ENCODE measurements at places on chromosomes 3 and 15.

GRCh38 chr3:62723914-62724217 is 151.3 kb downstream of the CADPS start:
- DNase-seq, result no peak

DNA sequence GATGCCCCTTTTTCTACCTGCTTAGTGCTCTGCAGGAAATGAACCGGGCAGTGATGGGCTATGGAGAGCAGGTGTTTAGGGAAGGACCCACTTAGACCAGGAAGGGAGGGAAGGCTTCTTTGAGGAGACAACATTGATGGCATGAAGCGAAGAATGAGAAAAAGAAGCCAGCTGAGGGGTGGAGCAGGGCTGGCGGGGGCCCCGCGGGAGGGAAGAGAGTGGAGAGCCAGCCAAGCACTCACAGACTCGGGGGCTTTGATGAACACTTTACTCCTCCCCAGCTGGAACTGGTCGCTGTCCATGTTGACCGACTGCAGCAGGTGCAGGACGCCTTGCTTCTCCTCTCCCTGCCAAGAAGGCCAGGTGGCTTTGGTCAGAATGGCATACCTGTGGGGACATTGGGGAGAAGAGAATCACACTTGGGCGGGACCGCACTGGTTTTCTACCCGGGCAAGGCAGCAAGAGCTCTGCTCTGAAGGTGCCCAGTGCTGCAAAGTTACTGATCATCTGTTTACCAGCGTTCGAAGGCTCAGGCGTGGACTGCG is 28.4 kb upstream of the LDHAL6B start:
- DNase-seq, result peak; percentile 54

GRCh38 chr3:195892105-195893043 is 16.0 kb downstream of the TNK2 start:
- no peak for DNase-seq

- no peak for DNase-seq
Measured at GRCh38 chr15:55555089-55555488, 33.1 kb downstream of the PYGO1 start.

- DNase-seq, result no peak
Measured at GRCh38 chr15:44340410-44340809, 51.9 kb downstream of the GOLM2 start.

DNA sequence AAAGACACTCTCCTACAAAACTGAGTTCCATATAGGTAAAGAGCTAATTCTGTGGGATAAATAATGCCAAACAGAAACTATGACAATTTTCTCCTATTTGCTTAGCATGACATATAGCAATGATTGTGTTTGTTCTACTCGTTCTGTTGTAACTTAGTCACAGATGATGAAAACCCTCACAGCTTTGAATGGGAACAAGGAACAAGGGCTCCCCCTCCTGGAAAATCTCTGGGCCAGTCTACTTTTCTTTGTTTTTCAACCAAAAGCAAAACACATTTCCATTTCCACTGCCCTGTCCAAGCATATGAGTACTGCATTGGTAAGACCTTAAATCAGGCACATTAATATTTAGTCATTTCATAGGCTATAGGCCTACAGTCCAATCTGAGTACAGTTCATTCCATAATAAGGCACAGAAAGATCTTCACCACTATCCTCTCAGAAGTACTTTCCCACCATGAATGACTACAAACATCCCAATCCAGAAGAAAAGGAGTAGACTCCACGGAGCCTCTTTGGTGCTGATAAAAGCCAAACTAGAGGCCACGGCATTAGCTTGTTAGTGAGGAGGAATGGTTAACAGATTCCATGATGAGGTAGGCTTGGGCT is 67.1 kb downstream of the ATP8B4 start:
- DNase-seq, result peak; percentile 24

GRCh38 chr15:95795386-95795785 is 535.1 kb upstream of the NR2F2 start:
- DNase-seq, result no peak

DNA sequence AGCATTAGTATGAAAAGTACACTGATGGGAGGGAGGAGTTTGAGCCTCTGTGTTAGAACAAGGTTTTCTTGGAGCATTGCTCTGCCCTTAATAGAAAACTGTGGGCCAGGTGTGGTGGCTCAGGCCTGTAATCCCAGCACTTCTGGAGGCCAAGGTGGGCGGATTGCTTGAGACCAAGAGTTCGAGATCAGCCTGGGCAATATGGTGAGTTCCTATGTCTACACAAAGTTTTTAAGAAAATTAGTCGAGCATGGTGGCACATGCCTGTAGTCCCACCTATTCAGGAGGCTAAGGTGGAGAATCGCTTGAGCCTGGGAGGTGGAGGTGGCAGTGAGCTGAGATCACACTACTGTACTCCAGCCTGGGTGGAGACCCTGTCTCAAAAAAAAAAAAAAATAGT is 103.7 kb downstream of the ATP10A start:
- DNase-seq, result no peak

DNA sequence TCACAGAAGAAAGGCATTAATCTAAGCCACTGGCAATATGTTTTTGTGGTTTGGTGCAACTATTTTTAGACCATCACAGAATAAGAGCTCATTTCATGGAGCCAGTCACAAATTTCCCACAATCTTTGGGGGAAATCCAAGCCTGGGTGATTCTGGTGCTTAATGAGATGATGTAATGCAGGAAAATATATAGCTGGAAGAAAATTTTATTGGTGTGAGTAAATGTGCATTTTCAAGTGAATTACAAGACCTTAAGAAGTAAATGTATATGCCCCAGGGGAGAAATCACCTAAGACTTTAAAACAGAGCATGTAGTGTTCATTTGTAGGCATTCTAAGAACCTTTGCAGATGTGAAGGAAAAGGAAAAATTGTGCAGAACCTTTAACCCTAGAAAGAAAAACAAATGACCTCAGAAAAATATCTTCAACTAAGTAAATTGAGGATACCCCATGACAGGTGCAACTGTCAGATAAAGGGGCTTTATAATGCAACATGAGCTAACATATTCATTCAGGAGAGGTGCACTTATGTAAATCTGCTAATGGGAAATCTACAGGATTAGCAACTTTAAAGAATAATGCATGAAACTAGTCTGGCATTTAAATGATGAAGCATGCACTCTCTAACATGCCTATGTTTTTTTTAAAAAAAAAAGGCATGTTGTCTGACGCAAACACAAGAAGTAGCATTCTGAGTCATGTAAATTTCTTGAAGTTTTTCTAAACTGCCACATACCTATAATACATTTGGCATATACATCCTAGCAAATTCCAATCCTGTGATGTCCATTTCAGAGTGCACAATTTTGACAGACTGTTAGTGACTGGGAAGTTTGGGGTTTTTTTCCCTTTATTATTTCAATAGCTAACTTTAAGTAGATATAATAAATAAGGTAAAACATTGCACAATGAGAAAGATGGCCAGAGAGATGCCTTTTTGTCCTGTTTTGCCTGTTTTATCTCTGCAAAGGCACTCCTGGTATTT is 105.1 kb downstream of the MEX3B start:
- no peak for DNase-seq

GRCh38 chr3:13138833-13139145 is 65.6 kb upstream of the IQSEC1 start:
- no peak for DNase-seq

GRCh38 chr15:34818526-34818925 is 23.2 kb upstream of the ACTC1 start:
- DNase-seq, result no peak

DNA sequence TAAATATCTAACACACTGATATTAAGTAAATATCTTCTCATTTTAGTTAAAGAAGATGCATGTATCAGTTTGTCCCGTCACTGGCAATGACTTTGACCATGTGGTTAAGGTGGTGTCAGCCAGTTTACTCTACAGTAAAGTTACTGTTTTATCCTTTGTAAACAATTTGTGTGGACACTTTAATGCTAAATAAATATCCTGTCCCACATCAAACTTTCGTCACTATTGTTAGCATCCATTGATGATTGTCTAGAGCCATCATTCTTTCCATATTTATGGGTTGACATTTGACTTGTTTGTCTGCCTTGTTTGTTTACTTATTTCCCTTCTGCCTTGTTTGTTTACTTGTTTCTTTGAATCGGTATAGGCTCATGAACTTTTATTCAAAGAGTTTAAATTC is 11.0 kb upstream of the GPD1L start:
- DNase-seq, result no peak

GRCh38 chr3:182821221-182821981 is 28.1 kb downstream of the ATP11B start:
- no peak for DNase-seq

- DNase-seq, result no peak
Measured at GRCh38 chr3:115341208-115341607, 194.1 kb upstream of the ZBTB20 start.

DNA sequence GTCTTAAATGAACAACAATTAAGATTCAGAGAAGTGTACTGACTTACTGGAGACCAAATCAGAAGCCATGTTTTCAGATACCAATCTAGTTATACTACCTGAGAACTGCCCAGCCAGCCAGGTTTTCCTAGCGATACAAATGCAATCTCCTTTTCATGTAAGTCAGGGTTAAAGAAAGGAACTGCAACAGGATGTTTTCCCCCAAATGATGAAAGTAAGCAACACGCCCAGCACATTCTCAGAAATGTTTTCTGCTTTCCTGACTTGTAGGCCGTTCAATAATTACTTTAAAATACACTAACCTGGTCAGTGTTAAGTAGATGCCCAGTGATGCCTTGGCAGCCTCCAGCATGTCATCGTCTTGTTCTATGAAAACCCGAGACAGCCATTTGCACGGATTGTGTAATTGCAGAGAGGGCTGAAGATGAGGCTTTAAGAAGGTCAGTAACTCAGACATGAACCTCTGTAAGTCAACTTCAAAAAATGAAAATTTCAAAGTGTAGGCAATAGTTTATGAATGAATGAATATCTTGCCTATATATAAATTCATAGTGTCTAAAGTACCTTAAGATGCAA is 30.3 kb downstream of the LINS1 start:
- no peak for DNase-seq

GRCh38 chr15:76929011-76929760 is 2.4 kb upstream of the RCN2 start:
- DNase-seq, result no peak

DNA sequence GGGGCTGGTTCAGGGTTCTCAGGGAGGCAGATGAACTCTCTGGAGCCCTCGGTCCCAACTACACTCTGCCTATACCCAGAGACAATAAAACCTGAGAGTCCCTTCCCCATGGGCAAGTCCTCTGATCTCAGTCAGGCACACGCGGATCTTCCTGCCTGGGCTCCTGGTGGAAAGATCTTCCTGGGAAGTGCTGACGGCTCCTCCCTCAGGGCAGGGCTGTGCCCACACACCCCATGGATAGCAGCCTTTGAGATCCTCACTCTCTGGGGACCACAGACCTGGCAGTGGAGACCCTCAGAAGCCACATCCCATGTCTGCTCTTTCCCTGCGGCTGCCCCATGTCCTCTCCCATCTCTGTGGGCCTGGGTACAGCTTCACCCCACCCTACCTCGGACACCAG is 10.4 kb downstream of the SH2D7 start:
- DNase-seq, result no peak

DNA sequence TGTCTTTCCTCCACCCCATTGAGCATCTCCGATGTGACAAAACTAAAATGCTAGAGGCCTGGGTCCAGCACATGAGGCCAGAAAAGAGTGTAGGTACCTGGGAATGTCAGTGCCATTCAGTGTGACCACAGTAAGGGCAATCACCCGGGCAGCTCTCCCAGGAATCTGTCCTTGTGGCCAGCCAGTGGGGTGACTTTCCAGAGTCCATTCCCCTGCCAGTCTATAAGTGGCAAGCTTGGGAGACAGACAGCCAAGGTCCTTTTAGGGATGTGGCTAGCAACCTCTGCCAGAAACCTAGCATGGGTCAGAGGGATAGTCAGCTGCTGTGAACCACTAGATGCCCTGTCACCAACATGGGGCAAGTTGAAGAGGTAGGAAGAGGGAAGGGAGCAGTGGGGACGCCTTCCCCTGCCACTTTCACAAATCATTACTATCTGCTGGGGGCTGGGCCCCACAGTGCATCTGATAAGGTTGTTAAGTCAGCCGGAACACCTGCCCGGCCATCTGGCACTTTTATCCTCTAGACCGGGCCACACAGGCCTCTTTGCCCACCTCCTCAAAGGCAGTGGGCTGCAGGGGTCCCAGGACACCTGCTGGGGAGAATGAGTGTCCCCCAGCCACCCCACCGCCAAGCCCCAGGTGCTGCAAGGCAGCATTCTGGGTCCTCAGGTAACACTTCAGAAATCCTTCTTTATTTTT is 24.8 kb upstream of the DET1 start:
- DNase-seq, result no peak

GRCh38 chr3:114499976-114500375 is 206.1 kb downstream of the TIGIT start:
- no peak for DNase-seq

DNA sequence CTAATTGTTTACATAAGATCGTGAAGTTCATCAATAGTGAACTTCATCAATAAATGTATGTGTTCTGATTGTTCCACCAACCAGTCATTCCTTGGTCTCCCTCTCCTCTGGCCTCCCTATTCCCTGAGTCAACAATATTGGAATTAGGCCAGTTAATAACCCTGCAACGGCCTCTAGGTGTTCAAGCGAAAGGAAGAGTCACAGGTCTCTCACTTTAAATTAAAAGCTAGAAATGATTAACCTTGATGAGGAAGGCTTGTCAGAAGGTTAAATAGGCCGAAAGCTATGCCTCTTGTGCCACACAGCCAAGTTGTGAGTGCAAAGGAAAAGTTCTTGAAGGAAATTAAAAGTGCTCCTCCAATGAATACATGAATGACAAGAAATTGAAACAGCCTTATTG is 89.4 kb upstream of the ACKR4 start:
- DNase-seq, result no peak

DNA sequence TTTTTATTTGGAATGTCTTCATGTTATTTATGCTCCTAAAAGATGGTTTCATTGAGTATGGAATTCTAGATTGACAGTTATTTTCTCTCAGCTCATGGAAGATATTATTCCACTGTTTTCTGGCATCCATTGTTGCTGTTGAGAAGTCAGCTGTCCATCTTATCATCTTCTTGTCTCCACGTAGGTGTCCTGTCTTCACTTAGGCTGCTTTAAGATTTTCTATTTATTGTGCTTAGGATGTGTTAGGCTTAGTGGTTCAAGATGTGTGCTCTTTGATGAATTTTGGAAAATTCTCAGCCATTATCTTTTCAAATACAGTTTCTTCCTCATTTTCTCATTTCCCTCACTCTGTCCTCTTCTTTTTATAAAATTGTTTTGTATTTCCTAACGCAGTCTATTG is 52.0 kb downstream of the SNRK start:
- no peak for DNase-seq

DNA sequence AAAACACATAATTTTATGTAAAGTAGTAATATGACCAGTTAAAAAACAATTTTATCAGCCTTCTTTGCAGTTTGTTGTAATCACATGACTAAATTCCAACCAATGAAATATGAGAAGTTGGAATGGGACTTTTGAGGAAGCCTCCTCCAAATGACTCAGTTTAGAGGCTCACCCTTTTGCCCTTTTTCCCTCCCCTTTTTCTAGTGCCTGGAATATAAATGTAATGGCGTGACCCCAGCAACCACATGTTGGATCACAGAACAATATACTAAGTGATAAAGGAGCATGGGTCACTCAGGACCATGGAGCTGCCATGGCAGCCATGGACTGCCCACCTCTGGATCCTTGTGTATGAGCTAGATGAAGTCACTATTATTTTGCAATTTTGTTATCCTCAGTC is 48.8 kb upstream of the HEG1 start:
- no peak for DNase-seq
